Stimulated activated CD4-positive, alpha-beta T cell treated with anti-CD3 and anti-CD28 coated beads, Interleukin-1b, Interleukin-23, amount 100 ng/mL, for 1 hour (primary cell): ENCODE measurements at places on chromosomes 4 and X.

DNA sequence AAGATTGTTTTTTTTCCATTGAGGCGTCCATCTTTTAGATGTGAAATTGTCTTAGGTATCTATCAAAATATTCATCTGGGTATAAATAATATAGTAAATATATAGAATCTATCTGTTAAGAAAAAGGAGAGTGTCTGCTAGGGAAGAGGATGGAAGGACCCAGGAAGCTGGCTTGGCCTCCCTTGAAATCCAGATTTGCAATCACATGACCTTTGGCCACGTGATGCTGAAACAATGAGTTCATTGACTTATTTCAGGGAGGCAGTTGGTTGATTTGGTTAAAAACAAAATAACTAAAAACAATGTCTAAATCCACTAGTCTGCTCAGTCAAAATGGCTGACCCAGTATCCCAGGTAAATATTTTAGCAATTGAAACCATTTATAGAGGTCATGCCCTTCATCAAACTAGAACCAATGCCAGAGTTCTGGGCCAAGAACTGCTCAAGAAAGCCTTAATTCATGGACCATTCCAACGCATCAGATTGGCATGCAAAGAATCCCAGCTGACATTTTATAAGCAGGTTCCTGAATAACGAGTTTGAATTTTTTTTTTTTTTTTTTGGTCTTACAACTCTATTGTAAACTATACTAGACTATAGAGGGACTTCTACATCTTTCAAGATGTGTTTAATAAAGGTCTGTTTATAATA is 172.7 kb downstream of the MID1 start:
- DNase-seq: no peak

- DNase-seq: no peak
Observed at GRCh38 chr4:7547368-7548040, 112.8 kb upstream of the PSAPL1 start.

DNA sequence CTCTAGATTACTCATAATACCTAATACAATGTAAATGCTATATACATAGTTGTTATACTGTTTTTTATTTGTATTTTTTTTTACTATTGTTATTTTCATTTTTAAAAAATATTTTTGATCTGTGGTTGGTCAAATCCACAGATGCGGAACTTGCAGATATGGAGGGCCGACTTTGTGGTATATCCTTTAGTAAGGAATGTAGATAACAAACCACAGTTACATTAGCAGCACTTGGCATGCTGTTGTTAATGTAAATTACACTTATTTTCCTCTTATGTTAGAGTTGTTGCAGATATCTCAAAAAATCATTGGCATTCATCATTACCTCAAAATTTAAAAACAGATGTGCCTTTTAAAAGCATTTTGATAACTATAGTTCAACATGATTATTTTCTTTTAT is 151.0 kb downstream of the TMEM164 start:
- DNase-seq: no peak

GRCh38 chrX:72271091-72271788 is 5.8 kb downstream of the RPS4X start:
- no peak for DNase-seq

DNA sequence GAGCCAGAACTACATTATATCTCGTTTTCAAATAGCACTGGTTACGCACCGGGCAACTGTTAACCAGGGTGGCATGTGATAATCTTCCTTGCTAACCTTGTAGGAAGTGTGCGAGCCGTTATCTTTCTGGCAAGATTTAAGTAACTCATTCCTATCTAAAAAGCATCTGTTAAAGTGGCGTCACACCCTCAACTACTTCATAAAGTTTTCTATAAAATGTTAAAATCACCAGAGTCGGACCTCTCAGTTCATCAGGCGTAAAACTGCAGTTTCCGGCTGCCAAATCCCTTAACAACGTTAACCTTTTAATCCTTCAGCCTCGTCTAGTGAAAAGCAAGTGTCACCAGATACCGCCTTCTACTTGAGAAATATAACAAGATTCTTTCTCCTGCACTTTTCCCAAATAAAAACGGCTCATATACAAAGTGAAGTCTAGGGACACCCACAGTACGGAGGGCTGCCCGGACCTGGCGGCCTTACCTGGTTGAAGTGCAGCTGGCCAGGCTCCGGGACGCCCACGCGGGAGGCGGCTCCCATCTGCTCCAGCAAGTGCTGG is 1.2 kb downstream of the SLC39A8 start:
- DNase-seq: no peak

GRCh38 chr4:129335276-129335675 is 239.3 kb downstream of the C4orf33 start:
- DNase-seq: no peak

DNA sequence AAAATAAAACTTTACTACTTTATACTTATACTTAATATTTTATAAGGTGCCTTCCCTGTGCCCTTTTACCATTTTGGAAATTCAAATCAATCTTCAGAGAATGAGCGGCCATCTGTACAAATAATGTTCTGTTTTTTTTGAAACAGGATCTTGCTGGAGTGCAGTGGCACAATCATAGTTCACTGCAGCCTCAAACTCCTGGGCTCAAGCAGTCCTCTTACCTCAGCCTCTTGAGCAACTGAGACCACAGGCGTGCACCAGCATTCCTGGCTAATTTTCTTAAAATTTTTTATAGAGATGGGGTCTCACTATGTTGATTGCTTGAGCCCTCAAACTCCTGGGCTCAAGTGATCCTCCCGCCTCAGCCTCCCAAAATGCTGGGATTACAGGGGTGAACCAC is 53.5 kb downstream of the FAM114A1 start:
- no peak for DNase-seq

- DNase-seq: no peak
Observed at GRCh38 chr4:52248820-52249219, 197.7 kb downstream of the SPATA18 start.

DNA sequence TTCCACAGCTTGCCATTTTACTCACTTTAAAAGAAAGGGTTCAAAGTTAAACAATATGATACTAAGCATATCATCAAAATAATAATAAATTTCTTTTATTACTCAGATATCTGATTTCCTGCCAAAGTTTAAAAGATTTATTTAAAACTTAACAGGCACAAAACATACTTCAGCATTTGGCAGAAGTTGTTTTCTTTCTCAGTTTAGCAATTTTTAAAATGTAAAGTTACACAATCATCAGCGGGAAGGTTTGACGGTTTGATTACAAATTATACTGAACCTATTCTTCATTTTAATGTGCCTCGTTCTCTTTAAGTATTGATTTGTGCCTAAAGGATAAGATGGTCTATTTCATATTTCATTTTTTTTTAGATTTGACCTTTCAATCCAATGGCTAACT is 227.2 kb downstream of the APBB2 start:
- no peak for DNase-seq

GRCh38 chrX:77962068-77962902 is 7.2 kb downstream of the PGAM4 start:
- DNase-seq: no peak

GRCh38 chr4:146308951-146309350 is 94.6 kb downstream of the REELD1 start:
- no peak for DNase-seq

DNA sequence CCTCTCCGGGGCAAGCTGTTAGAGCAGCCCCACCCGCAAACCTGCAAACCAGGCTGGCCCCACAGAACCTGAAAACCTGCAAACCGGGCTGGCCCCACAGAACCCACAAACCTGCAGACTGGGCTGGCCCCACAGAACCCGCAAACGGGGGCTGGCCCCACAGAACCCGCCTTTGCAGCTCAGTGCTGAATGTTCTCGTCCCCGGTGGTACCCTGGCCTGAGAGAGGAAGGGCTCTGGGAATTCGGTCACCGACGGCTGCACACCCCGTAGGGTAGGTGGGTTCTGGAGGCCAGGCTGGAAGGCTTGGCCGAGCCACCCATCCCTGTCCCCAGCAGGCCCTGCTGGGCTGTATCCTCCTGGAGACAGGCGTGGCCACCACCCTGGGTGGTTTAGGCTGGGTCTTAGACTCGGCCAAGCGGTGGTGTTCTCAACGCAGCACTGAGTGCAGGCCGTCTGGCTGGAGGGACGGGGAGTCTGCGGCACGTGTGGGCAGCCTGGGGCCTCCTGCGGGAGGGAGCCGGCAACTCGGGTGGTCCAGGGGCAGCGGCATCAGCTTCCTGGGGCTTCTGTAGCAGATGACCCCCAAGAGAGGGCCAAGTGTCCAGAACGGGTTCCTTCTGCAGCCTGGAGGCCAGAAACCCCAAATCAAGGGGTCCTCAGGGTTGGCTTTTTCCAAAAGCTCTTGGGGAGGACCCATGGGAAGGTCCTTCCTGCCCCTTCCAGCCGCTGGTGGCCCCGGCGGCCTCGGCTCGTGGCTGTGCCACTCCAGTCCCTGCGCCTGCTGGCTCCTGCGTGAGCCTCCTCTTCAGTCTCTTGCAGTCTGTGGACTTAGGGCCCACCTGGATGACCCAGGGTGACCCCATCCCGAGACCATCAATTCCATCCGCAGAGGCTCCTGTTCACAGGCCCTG is 15.6 kb downstream of the DOK7 start:
- DNase-seq: no peak

DNA sequence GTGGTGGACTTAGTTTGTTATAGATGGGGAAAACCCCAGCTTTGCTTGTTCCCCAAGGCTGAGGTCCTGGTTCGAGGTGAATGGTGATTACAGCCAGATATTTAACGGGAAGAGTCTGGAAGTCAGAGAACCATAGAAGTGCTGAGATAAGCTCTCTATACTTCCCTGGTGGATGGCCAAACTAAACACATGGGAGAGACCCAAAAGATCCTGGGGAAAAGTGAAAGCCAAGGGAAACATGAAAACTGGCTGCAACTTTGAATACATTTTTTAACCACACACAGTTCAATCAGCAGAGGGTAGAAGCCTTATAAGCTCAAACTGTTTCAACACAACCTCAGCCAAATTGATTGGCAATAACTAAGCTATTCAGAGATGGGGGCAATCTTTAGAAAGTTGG is 29.3 kb upstream of the SRPX start:
- no peak for DNase-seq

DNA sequence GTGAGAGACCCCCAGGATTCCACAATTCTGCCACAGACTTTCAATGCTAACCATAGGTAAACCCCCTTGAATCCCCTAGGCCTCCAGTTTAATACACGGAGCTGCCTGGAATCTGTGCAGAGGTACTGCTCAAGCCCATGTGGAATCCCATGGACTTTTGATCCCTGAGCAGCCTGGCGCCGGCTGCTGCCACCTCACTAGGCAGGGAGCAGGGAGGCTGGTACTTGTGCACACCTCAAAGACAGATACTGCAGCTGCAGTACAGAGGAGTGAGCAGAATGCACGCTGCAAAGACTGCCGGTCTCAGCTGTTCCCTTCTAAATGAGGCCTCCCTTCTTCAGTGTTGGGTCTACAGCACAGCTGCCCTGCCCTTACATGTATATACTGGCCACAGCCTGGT is 79.4 kb downstream of the RPS6KA6 start:
- DNase-seq: no peak

GRCh38 chrX:154369449-154370299 is 4.8 kb downstream of the FLNA start:
- DNase-seq: peak; percentile 35

GRCh38 chrX:118337687-118338086 is 8.2 kb upstream of the WDR44 start:
- DNase-seq: no peak

- no peak for DNase-seq
Observed at GRCh38 chrX:134737061-134737460, 78.8 kb upstream of the PLAC1 start.

DNA sequence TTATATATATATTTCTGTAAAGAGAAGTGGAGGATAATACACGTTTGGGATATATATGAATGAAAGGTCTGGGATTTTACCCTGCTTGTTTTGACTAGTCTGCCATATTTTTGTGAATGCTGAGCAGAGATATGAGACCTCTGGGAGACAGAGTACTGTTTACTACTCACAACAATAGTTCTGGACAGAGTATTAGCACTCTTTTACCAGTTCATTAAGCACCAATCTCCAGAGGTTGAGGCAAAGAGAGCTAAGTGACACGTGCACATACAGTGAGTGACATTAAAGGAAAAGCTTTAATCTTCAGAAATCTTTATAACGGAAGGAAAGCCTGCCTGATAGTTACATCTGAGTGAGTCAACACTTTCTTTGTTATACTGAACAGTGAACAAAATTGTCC is 1452.7 kb upstream of the TENM3 start:
- DNase-seq: no peak

GRCh38 chrX:78643096-78643495 is 16.0 kb downstream of the RTL3 start:
- DNase-seq: no peak

DNA sequence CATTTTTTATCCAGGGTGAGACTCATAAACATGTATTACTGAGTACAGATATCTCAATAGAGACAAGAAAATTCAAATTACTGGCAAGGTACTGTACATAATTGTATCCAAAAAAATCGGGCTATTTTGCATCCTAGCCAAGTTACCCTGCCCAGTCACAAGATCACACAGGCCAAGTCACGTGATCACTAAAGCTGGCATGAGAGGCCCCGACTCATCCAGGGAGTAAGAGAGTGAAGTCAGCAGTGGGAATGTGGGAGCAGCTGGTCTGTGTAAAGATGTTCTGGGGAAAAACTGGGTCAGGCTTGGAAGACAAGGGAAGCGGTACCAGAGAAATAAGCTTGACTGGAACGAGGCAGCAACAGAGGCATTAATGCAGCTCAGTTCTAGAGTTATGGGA is 119.3 kb upstream of the STS start:
- no peak for DNase-seq

- DNase-seq: no peak
Observed at GRCh38 chrX:106467422-106467821, 144.4 kb upstream of the RADX start.

DNA sequence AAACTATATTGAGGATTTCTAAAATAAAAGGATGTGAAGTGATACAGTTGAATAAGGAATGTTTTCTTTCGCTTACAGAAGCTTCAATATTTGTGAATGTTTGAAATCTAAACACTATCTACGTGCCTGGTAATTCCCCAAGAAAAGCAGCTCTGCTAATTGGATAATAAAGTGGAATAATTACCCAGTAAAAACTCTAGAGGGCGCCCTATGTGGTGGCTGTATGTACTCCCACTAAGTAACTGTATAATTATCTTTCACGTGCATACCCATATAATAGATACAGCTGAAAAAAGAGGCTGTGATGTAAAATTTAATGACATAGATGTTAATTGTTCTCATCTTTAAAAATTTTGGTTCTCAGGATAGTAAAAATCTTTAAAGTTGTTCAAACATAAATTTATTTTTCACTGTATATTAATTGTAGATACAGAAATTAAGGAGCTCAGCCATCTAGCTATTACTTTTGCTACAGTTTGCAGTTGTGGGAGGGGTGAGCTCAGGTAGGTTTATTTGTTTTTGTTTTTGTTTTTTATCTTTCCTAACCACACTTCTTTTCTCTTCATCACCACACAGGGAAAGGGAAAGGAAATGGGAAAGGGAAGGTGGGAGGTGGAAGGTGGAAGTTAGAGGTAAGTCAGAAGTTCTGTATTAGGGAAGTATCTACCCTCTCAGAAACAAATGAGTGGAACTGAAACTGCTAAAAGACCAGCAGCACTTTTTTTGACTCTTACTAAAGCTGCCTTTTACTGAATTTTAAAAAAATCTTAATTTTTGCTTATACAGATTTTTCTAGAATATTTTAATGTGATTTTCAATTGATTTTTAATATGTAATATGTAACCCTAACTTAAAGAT is 151.7 kb upstream of the RPS6KA6 start:
- no peak for DNase-seq

GRCh38 chr4:121140716-121141460 is 23.2 kb downstream of the TNIP3 start:
- no peak for DNase-seq
